ENCODE measurements at places on chromosomes 2 and 18.
A peak's percentile ranks its signal among the peaks of the same experiment; 100 is the strongest.

GRCh38 chr2:75208738-75209137 is 9.4 kb upstream of the TACR1 start:
- DNase-seq: no peak

DNA sequence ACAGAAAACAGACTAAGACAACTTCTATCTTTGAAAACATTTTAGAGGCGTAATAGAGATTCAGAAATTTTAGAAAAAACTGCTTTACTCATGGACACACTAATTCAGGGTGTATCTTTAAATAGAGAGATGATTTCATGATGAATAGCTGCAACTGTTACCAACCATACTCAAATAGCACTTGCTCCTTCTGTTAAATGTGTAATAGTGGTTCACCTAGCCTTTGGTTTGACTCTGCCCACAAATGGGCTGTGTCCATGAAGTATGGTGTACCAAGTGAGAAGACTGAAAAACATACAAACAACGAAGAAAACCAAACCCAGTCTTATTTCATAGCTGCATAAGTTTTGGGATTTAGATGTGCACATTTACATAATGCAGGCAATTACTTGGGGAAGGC is 610.6 kb downstream of the PLCL1 start:
- no peak for DNase-seq

DNA sequence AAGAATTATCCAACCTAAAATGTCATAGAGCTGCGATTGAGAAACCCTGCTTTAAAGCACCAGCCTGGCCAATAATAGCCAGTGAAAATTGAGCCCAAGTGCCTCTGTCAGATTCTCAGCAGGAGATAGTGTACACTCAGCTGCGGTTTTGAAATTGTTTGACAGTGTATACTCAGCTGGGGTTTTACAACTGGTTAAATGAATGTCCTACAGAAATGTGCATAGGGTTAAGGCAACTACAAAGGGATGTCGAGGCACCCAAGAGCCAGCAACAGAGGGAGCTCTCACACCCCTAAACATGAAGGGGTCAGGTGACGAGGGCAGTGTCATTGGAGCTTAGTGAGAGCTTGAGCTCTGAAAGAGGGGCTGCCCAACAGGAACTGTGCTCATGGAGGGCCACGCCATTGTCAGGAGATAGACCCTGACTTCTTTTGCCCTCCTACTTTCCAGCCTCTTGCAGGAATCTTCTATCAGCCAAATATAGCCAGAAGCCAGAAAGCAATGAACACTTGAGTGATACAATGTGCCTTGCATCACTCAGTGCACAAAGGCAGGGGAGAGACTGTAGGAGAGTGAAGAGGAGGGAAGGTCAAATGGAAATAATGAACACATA is 15.1 kb downstream of the ACTG2 start:
- peak; percentile 40 for DNase-seq

GRCh38 chr18:11408555-11409065 is 200.8 kb upstream of the SLC35G4 start:
- no peak for DNase-seq

GRCh38 chr2:61135510-61135909 is 26.5 kb upstream of the C2orf74 start:
- DNase-seq: peak; percentile 24

Data from AG09309 (cell line).